ENCODE measurements at places on chromosomes 7 and 10.

DNA sequence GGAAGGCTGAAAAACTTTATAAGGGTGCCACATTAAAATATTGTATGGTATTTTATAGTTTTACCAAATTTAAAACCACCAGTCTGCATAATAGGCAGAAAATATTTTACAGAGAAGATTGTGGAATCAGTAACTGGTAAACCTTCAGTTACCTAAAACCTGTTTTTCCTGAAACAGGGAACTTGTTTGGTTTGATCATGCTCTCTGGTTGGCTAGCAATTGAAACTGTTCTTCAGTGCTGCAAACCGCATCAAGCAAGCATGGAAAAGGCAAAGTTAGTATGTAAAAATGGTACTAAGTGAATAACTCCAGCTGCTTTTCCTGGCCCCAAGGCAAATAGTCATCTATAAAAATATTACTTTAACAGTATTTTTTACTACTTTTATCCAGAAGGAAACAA lies 316.9 kb upstream of the LRRN3 start:
- DNase-seq = peak; percentile 13

DNA sequence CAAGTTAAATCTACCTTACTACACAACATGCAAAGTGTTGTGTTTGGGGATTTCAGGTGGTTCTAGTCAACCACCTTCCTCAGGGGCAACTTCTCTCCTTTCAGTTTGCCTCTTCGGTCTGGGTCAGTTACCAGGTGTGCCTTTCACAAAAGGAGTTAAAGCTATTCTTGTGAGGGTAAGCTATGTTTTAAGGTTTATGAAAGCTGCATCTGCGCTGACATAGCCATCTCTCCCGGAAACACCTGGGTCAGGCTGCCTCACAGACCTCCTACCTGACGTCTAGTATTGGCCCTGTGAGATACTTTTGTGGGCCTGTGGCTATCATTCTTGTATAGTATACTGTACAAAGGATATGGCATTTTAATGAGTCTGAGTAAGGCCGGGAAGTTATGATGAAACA lies 67.7 kb upstream of the ITGA8 start:
- no peak for DNase-seq

GRCh38 chr7:120272701-120273475 lies at the start of gene KCND2:
KCND2 (plus strand) TSS chr7:120273175.
- DNase-seq = peak; percentile 55

- peak; percentile 84 for DNase-seq
Observed at GRCh38 chr10:122374859-122375678, 561 bp downstream of the PLEKHA1 start.

DNA sequence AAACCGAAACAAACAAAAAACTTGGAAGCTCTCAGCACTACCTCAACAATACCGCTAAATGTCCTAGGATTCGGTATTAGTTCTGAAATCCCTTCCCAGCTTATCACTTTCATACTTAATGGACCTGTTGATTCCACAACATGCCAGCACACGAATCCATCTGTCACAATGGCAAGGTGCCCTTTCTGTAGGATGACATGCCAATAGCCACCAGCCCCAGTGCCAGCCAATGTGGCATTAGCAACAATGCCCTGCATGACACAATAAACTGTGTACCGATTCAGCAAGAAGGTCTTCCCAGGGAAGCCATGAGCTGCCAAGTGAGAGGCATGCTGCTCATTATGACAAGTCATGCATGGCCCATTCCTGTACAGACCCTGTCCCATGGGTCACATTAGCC lies 35.6 kb upstream of the CHCHD3 start:
- DNase-seq = no peak

Data from kidney (tissue), 22 donors.